ENCODE measurements at places on chromosomes 2 and 18.

GRCh38 chr2:186543561-186544131, 46.2 kb upstream of the ITGAV start:
- no peak for DNase-seq

GRCh38 chr2:195646424-195646823, 10.6 kb upstream of the SLC39A10 start:
- DNase-seq, result no peak

DNA sequence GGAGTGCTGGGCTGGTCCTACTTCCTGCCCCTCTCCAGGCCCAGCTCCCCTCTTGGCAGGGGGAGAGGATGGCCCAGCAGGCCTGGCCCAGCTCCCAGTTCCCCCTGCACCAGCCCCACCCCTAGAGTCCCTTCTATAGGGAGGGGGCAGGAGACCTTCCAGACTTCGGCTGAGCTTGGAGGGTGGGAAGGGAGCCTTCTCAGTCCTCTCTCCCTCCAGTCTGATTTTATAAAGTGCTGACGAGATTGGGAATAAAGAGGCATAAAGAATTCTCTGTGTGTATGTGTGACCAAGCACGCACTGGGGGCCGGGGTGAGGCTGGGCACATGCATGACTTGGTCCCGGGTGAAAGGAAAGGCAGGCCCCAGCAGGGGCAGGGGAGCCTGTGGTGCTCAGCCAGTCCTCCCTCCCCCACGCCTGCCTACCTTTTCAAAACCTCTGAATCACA, 5.1 kb downstream of the CHPF start:
- DNase-seq, result no peak

GRCh38 chr2:101737478-101738255, 40.2 kb downstream of the MAP4K4 start:
- no peak for DNase-seq

DNA sequence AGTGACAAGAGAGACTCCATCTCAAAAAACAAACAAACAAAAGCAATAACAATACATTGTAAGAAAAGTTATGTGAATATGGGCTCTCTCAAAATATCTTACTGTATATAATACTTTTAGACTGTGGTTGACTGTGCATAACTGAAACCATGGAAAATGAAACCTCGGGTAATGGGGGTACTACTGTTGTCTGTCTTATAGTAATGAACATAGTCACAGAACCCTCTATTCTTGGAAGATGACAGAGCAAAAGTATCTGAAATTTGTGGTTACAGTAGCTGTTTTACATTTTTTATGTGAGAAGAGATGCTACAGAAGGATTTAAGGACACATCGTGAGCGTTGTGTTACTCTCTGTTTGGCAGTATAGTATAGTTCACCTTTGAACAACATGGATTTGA, 60.5 kb downstream of the MAP4K4 start:
- no peak for DNase-seq

DNA sequence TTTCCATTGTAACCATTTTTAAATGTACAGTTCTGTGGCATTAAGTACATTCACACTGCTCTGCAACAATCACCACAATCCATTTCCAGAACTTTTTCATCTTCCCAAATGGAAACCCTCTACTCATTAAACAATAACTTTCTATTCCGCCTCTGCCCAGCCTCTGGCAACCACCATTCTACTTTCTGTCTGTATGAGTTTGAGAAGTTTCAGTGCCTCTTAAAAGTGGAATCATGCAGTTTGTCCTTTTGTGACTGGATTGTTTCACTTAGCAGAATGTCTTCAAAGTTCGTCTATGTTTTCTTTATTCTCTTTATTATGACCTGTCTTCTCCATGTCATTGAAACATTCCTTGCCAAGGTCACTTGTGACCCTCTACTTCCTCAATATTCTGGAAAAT, 22.0 kb upstream of the PELI1 start:
- no peak for DNase-seq

GRCh38 chr2:48768669-48769068, 13.1 kb upstream of the LHCGR start:
- no peak for DNase-seq

- DNase-seq, result no peak
Measured at GRCh38 chr2:219664944-219665343, 37.5 kb downstream of the SLC4A3 start.

- no peak for DNase-seq
Measured at GRCh38 chr18:12862467-12862866, 21.6 kb downstream of the PTPN2 start.

DNA sequence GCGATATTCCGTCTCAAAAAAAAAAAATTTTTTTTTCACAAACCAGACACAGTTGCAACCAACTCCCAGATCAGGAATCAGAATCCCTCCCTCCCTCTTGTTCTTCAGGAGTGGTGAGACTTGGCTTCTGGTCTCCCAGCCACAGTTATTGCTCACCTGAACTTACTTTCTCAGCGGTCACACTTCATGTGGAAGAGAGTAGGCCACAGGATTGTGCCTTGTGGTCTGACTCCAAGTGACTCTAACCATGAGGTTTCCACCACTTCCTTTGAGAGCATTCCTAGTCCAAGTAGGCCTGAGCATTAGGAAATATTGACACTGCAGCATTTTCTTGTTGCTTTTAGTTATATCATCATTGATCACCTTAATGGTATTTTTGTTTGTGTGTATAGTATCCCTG, 12.1 kb downstream of the FMNL2 start:
- no peak for DNase-seq

GRCh38 chr2:156695020-156695419, 258.8 kb downstream of the GPD2 start:
- no peak for DNase-seq

- peak; percentile 21 for DNase-seq
Measured at GRCh38 chr2:37982147-37982582, 57.1 kb downstream of the RMDN2 start.

- no peak for DNase-seq
Measured at GRCh38 chr2:30287857-30288513, 56.7 kb downstream of the LBH start.

- peak; percentile 24 for DNase-seq
Measured at GRCh38 chr2:15941481-15941850, 1.1 kb downstream of the MYCN start.

GRCh38 chr2:29519338-29519925, 402.0 kb downstream of the ALK start:
- no peak for DNase-seq

GRCh38 chr2:137964066-137964858, at the start of gene HNMT:
Gene HNMT (plus strand): TSS chr2:137964473. CDS start chr2:137964492, 19 bp downstream.
- peak; percentile 57 for DNase-seq

DNA sequence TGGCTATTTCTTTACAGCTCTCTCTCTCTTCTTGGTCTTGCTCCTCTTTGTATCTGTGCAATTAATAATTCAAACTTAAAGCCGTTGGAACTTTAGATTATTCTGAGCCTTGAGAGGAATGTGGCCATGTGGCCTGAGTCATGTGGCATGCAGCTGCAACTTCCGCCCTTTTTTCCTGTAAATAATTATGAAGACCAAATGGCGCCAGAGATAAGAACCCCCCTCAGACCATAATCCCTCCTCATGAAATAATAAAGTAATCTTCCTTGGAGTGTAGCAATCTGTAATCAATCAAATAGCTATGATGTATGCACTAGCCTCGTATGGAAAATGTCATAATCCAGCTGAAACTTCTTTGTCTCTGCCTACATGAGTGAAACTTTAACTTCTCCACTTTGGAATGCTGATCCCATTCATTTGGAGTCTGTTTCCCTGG, 13.5 kb upstream of the TWSG1 start:
- no peak for DNase-seq

GRCh38 chr2:168767258-168767657, 35.2 kb upstream of the NOSTRIN start:
- DNase-seq, result no peak

DNA sequence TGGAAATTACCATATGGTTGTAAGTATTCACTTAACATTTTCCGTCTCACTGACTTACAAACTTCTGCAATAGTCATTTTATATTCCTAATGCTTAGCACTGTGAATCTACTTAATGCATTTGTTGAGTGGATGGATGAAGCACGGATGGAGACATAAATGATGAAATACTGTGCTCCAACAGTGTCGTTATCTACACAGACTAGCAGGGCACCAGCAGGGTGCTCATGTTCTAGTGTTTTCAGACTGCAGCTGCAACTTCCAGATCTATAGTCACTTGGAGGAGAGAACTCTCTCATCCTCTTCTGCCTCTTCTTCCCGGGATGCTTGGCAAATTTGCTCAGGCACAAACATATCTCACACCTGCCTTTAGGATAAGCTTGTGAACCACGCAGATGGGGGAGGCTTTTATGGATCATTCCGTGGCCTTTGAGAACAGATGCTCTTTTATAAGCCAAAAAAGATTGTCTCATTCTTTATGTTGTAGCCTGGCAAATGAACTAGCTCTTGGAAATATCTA, 797.7 kb downstream of the MBD2 start:
- DNase-seq, result no peak

- no peak for DNase-seq
Measured at GRCh38 chr2:45836316-45836715, 184.8 kb downstream of the PRKCE start.

GRCh38 chr2:12960671-12961070, 243.9 kb downstream of the TRIB2 start:
- DNase-seq, result no peak

DNA sequence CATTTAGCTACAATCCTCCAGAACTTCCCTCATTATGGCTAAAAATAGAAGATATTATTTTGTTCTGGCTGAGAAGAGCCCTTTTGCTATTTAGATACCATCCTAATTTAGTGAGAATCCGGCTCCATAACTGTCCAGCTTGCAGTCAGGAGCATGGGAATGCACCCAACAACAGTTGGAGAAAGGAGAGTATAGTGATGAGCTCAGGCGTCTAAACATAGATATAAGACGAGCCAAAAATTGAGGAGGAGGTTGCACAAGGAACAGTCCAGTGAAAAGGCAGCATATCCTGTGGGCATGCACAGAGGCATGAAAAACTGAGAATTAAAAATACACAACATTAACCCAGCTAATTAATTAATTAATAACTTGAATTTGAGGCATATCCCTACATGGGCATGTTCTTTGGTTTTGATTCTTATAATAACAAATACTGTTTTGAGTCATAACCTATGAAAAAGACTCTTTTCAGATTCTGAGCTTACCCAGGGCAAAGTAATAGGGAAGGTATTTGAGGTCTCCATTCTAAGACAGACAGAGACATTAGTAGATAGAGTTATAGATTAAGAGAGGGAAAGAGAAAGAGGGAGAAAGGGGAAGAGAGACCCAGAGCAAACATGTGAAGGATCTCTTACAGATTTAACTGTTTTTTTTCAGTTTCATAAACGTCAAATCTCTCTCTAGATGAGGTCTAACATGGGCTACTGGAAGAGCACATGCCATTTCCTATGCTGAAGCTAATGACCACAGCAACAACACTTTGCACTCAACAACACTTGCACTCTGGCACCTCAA, 311.2 kb downstream of the OSR1 start:
- DNase-seq, result no peak

- DNase-seq, result no peak
Measured at GRCh38 chr18:35971661-35972196, 750 bp upstream of the RMP24 start.

GRCh38 chr2:232523682-232524597, 2.0 kb upstream of the CHRND start:
- DNase-seq, result no peak

DNA sequence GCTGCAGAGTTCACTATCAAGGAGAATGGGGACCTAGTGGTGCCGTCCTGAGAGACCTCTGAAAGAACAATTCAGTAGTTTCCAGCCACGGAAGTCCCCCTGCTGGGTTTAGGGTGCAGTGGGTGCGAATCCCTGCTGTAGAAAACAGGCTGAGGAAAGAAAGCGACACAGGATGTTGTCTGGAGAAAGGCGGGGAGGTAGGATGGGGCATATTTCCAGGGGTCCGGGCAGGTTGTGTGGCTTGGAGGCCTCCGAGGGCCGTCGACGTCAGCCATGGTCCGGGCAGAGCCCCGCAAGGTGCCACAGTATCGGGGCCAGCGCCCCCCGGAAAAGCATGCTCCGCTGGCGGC, 807 bp upstream of the CREB1 start:
- DNase-seq, result no peak

DNA sequence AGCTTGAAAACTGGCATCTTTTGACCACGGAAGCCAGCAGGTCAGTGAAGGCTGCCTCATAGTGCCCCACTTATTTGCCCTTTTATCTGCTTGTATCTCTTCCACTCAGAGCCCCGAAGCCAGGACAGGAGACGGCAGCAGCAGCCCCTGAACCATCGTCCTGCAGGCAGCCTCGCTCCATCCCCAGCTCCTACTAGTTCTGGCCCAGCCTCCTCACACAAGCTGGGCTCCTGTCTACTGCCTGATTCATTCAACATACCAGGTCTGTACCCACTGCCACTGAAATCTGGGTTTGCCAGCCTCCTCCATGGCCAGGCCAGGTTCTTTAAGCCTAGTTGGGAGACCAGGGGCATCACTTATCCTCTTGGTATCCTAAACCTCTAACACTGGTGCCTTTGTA, 4.1 kb downstream of the OST4 start:
- DNase-seq, result no peak

- no peak for DNase-seq
Measured at GRCh38 chr2:196123679-196124373, 47.6 kb downstream of the STK17B start.

DNA sequence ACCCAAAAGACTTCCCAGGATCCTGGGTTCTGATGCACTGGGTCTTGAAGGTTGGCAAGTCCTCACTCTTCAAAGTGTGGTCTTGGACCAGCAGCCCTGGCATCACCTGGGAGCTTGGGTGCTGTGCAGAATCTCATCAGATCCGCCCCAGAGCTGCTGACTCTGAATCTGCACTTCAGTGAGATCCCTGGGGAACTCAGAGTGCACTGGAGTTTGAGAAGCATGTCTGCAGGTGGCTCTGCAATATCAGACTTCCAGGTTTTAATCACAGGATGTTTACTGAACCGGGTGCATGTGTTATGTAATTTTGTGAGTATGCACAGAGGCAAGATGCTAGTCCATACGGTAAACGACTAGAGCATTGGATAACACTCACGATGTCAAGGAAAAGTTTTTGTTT, 58.0 kb upstream of the BOD1L2 start:
- no peak for DNase-seq

DNA sequence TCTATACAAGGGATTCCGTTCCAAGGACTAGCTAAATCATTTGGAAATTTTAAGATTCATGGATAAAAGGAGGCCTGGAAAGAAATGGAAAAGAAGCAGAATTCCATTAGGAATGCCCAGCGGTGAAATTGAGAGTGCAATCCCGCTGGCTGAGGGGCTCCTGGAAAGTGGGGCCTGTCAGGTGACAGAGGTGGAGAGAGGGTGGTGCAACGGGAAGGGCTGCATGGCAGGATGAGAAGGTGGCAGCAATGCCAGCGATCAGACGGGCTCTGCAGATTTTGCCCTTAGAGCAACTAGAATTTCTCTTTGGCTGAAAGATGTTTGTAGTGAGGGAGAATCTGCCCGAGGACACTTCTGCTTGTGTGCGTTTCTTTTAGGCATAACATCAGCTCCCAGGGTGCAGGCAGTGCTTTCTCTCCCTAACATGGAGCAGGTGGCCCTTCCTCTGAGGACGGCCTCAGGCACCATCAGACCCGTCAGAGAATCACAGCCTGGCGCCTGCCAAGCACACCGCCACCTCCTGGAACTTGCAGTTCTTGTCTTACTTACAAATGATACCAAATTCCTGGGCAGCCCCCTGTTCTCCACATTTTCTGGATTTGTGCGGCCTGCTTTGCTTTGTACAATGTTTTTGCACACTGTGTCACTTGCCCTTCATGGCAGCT, 261.6 kb downstream of the NDUFA10 start:
- DNase-seq, result no peak

Data from substantia nigra (tissue), 51 donors.